ENCODE measurements at places on chromosomes 3 and 15.
A peak's percentile ranks its signal among the peaks of the same experiment; 100 is the strongest.

- no peak for DNase-seq
These were observed 111.7 kb upstream of the CCDC54 start for GRCh38 chr3:107265526-107265925.

GRCh38 chr15:98853617-98854420 is 153.8 kb downstream of the PGPEP1L start:
- DNase-seq = no peak

DNA sequence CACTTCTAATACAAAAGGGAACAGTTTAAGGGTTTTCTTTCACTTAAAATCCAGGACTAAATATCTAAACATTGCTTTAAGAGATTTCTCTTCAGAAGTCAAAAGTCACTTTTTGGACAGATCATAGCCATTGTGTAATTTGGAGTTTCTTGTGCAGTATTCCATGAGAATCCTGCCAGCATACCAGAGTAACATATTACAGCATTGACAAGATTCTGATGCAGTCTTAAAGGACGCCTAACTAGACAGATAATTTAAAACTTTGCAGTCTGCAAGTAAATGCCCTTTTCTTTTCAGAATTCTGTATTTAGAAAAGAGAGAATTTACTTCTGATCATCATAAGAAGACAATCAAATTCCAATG is 17.5 kb upstream of the IGSF10 start:
- DNase-seq = no peak

DNA sequence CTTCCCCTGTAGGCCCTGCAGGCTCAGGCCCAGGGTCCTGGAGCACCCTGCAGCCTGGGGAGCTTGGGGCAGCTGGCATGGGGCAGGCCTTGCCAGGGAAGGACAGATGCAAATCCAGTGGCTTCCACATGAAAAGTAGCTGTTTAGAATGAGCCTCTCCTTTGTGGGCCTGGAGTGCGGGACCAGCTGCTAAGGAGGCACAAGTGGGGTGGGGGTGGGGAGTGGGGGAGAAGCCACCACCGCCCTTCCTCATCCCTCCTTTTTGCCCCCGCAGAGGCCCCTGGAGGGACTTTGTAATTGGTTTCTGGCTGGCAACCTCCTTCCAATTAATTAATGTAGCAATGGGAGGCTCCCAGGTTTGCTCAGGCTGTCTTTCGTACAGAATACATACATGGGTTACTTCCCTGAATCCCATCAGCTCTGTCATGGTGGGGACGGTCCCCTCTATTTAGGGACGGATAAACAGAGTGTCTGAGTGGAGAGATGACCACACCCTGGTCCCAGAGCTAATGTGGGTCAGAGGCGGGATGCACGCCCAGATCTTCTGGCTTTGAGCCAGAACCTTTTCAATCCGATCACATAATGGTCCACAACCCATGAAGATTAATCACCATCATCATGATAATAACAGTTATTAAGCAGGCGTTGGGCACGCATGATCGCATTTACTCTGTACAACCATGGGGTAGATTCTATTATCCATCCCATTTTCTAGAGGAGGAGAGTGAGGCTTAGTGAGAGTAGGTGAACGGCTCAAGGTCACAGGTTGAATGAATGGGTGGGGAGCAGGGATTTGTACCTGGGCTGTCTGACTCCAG is 6.2 kb downstream of the CORO2B start:
- no peak for DNase-seq

- peak; percentile 32 for DNase-seq
These were observed 128.0 kb downstream of the ATP8B4 start for GRCh38 chr15:49990835-49991545.

DNA sequence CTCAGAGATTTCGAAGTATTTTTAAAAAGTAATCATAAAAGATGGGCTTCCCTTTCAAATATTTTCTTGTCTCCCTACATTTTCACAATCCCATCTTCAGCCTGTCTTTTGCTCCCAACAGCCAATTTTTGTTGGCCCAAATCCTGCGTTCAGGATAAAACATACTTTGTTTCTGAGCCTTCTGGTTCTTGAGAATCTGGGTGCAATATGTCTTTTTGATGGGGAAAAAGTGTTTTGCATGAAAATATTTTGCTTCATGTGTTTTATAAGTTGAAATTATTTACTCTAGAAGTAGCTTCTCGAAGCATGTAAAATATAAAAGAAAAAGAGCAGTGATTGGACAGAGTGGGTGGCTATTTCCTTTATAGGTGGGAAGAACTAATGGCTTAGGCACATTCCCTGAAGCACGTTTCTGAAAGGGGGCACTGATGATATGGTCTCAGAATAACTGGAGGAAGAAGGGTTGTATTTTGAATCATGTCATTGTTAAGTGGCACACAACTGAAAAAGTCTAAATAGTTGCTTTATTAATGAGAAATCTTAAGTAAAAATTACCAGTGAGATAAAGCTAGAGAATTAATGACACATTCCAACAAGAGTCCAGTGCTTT is 3.9 kb downstream of the UNC13C start:
- DNase-seq = no peak

- DNase-seq = peak; percentile 13
These were observed 198.3 kb downstream of the ERC2 start for GRCh38 chr3:56269755-56270535.

DNA sequence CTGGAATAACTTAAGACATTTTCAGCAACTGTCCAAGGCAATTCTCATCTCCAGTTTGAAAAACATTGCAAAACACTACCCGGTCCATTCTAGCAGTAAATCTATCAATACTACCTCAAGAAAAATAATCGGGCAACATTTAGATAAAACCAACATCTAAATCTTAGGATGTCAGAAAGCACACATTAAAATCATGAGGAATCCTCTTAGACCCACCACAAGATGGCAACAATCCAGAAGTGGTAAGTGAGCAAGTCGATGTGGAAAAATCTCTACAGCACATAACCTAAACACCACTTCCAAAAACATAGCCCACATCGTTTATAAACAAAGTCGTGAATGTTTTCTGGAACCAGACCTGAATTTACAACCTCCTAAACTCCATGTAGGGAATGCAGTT is 5.7 kb downstream of the PLCH1 start:
- no peak for DNase-seq

DNA sequence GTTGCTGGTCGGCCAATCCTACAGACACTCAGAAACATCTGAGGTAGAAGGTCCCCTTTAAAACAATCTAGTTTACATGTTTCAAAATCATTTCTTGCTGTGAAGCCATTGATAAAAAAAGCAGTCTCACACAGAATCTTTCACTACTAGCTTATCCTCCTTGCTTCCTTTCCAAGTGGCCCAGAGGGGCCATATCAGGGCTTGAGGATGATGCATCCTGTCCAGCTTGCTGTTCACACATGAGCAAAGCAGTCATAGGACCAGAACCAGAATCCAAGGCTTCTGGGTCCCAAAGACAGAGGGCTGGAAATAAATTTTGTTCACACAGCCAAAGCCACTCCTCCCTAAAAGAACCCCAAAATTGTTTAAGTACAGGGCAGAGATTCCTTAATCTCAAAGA is 9.2 kb upstream of the LYZL4 start:
- DNase-seq = no peak
